NCI-H2081 (cell line): ENCODE measurements at places on chromosomes 3 and 15.

GRCh38 chr3:100706365-100706764, 2.9 kb upstream of the TFG start:
- DNase-seq = no peak

DNA sequence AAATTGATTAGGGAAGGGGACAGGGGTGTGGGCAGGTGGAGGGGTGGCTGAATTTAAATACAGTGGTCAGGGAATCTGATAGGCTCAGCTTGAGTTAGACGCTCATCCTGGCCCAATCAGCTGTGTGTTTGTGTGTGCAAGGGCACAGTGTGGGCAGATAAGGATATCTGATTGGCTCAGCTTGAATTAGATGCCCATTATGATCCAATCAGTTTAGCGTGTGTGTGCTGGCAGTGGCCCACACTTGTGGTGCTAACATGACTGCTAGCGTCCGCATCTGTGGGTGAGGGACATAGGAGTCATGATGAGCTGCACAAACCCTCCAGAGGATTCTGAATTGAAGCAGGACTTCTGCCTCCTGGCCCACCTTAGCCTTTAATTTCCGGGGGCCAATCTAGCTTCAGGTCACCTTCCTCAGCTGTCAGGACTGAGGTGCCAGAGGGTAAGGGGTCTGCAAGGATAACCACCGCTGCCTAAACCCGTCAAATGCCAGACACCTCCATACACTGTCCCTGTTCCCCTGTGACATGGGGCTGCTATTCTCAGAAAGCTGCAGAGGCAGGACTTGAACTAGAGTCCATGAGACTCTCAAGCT, 97.3 kb downstream of the CORO2B start:
- no peak for DNase-seq

- DNase-seq = no peak
Observed at GRCh38 chr3:150451329-150452048, 43.4 kb downstream of the TSC22D2 start.

- DNase-seq = peak; percentile 47
Observed at GRCh38 chr15:75727851-75728715, 15.4 kb upstream of the CSPG4 start.

DNA sequence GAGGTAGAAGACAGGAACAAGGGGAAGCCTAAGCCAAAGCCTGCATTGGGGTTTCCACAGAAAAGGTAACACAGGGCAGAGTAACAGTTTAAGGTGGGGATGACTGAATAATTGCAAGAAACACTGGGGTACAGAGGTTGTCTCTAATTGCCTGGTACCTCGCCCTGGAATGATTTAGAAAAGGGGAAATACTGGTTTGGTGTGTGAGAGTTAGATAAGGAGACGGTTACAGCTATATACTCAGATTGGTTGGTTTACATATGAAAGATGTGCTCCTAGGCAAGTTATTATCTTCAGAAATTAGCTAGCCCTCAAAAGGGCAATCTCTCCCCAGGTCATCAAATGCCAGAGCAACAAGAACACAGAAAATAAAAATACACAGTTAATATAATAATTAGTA, 58.8 kb downstream of the SMARCC1 start:
- no peak for DNase-seq

- no peak for DNase-seq
Observed at GRCh38 chr3:39961230-39961629, 151.8 kb downstream of the MYRIP start.

- DNase-seq = no peak
Observed at GRCh38 chr15:58462547-58462946, 30.8 kb downstream of the LIPC start.

DNA sequence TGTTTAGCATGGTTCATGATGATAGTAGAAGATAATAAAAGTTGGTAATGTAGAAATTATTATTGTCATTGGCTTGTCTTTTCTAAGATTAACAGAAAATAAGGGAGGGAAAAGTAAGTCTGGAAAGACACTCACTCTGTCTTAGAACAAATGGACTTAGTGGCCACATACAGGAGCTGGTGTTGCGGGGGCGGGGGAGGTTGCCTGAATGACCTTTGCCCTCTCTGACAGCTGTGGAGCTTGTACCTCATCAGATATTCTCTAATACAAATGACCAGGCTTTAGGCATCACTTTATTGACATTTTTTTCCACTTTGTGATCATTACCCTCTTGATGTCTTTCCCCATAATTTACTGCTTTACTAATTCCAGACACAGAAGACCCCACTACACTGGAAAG, 5.9 kb downstream of the TAGLN3 start:
- no peak for DNase-seq

DNA sequence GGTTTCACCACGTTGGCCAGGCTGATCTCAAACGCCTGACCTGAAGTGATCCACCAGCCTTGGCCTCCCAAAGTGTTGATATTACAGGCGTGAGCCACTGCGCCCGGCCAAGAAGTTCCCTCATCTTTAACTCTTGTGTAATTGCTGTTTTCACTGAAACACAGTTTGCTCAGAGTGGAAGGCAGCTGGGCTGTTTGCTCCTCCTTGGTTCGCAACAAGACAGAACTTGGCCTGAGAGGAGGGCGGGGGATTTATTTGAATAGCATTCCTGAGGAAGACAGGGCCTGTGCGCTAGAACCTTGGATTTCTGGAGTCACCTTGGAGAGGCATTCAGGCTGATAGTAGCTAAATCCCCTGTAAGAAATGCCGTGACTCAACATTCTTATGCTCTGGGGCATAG, 226.7 kb upstream of the MCTP2 start:
- DNase-seq = no peak

DNA sequence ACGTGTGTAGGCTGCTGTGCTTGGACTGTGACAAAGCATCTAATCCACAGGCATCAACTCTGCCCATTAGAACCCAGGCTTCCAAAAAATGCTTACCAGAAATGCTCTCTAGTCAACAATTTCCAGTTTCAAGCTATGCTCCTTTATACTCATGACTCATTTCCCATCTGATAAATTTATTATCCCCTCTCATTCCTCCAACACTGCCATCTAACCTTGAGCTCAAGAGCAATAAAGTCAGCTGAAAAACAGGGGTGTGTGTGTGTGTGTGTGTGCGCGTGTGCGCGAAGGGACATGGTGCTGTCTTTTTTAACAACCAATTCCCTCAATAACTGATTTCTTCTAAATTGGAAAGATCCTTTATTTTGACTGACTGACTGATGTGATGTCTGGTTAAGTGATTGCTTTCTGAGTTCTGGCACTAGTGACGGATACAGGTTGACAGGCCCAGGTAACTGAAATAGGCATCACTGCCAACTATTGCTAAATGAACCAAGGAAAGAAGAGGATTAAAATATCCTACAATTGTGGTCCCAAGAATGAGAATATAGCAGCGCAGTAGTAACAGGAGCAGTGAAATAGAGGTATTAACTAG, 405.5 kb downstream of the ZNF385D start:
- no peak for DNase-seq

- no peak for DNase-seq
Observed at GRCh38 chr3:136925425-136926190, 32.2 kb upstream of the IL20RB start.

GRCh38 chr15:75981149-75981815, 30.9 kb downstream of the NRG4 start:
- DNase-seq = no peak

DNA sequence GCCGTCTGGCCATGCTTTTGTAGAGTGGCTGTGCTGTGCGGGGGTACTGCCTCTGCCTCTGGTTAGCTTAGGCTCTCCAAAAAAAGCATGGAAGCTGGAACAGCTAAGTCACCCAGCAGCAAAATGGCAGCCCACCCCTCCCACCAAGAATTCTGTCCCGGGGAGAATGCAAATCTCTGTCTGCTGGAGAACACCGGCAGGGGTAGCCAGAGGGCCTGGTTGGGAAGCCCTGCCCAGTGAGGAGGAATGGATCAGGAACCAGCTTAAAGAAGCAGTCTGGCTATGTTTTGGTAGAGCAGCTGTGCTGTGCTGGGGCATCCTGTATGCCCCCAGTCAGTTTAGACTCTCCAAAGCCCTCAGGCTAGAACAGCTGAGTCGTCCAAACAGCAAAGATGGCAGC, 56.2 kb upstream of the PTPRG start:
- DNase-seq = no peak

GRCh38 chr3:107861904-107862303, 228.9 kb downstream of the CD47 start:
- DNase-seq = no peak

DNA sequence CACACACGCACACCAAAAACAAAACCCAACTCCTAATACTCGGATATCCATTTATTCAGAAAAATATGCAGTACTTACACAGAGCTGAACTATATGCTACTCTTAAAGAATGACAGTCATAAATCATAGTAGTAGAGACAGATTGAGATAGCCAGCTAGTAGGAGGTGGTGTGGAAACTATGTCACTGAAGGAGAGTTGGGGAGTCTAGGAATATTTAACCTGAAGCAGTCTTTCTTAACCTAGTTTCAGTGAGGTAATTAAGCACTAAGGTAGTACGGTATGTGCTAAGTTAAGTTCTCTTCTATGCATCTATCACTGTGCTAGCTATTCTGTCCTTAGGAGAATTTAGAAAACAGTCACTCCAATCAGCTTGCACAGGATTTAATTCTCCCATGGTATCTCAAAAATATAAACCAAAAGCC, 54.2 kb downstream of the ANKRD28 start:
- DNase-seq = no peak

GRCh38 chr3:138513090-138513843, 78.9 kb downstream of the ESYT3 start:
- no peak for DNase-seq

DNA sequence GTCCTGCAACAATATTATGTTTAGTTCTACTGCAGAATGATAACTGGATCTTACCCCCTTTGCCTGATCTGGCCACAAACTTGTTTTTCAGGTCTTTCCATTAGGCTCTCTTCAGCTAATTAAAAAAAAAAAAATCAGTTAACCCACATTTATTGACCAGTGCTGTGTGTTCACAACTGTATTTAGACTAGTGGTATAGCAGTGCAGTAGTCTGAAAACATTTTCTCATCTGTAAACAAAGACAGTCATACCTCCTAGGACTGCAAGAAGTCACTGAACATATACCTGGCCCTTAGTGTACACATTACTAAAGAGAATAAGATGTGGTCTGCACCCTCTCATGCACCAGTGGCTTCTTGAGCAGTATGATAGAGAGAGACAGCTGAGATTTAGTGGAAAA, 22.5 kb downstream of the LPP start:
- DNase-seq = no peak
